ENCODE measurements at places on chromosomes 7 and 10. TPM values are rescaled to one million over a fixed set of nuclear protein-coding genes. Genes with fewer than 3 reads are reported as not detected.

DNA sequence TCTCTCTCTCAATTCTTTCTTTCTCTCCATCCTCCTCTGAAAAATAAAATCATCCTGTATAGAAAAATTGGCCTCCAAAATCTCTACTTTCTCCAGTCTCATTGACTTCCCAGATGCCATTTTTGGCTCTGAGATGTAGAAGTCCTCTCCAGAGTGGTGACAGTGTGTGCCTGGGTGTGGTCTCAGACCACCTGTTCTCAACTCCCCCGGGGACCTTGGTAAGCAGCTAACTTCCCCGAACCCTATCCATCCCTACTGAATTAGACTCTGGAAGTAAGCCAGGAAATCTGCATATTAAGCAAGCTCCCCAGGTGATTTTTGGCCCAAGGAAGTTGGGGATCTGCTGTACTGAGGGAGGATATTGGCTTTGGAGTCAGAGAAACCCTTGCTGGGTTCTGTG is 120.5 kb downstream of the WDR11 start:
- no peak for DNase-seq

- DNase-seq, result no peak
Observed at GRCh38 chr10:34854147-34854601, 39.1 kb upstream of the PARD3 start.

- DNase-seq, result no peak
Observed at GRCh38 chr10:129742742-129743550, 221.1 kb downstream of the EBF3 start.

DNA sequence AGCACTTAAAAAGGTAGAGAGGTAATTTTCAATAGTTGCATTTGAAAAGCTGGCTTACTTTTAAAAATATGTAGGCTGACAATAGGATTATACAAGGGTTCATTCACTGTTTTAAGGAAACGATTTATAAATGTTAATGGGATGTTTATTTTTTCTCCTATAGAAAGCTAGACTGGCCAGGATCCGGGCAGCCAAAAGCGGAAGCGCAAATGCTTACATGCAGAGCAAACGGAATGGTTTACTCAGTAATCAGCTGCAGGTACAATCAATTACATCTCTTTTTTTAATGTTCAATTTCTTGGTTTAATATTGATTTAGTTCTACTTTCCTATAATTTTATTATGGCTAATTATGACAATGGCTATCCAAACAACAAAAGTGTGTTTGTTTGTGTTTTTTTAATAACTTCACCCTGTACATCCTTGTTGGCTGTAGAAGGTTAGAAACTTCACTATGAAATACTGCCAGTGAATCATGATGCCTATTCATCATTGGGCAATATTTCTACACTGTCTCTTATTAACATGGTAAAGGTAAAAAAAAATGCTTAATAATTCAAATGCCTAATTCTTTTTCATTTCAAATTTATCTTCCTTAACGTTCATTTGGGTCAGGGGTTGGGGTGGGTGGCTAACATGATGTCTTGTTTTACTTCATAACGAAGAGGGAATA is 116.4 kb downstream of the TSPAN12 start:
- DNase-seq, result no peak

GRCh38 chr10:74558403-74558802 is 268.0 kb upstream of the KAT6B start:
- no peak for DNase-seq

GRCh38 chr10:44924261-44925040 is 13.3 kb downstream of the TMEM72 start:
- DNase-seq, result no peak

AOAH gene
- 18.8 TPM for total RNA-seq

DNA sequence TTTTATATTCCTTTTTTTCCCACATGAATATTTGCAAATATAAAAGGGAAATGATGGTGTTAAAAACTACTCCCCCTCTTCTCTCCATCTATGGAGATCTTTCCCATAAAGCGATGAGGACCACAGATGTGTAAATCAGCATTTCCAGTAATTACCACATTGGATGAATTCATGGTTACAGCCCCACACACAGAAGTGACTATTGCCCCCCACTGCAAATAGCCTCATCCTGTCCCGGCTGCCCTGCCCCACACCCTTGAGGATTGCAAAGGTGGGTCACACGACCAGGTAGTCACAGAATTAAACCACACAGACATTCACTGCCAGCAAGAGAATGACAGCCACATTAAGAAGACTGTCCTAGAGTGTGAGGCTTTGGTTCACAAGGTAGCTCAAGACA is 145.1 kb downstream of the DOCK4 start:
- DNase-seq, result no peak

TMEM140 gene
- total RNA-seq, result 26.4 TPM

- DNase-seq, result no peak
Observed at GRCh38 chr10:24210501-24210900, 1.6 kb downstream of the KIAA1217 start.

All from activated T-cell treated with anti-CD3 and anti-CD28 coated beads, Interleukin-2, amount 50 U/mL, for 72 hours (primary cell).